ENCODE measurements at places on chromosomes 16 and 17. TPM values are rescaled to one million over a fixed set of nuclear protein-coding genes. Genes with fewer than 3 reads are reported as not detected.

The VTN gene
- 18.7 TPM for polyA plus RNA-seq

The HOXB4 gene
- polyA plus RNA-seq: 22.9 TPM

The PMFBP1 gene
- polyA plus RNA-seq: 3.5 TPM

The MLKL gene
- polyA plus RNA-seq: 3.8 TPM

- no peak for DNase-seq
These were observed 48.3 kb upstream of the GPR139 start for GRCh38 chr16:20122011-20122410.

- no peak for DNase-seq
These were observed 71.0 kb upstream of the ATF7IP2 start for GRCh38 chr16:10314811-10315210.

- DNase-seq: no peak
These were observed at the start of gene TNFSF13 for GRCh38 chr17:7558544-7559319. Gene TNFSF13, plus strand, starts transcription at chr17:7558750. Its CDS starts 290 bp downstream, at chr17:7559040.

DNA sequence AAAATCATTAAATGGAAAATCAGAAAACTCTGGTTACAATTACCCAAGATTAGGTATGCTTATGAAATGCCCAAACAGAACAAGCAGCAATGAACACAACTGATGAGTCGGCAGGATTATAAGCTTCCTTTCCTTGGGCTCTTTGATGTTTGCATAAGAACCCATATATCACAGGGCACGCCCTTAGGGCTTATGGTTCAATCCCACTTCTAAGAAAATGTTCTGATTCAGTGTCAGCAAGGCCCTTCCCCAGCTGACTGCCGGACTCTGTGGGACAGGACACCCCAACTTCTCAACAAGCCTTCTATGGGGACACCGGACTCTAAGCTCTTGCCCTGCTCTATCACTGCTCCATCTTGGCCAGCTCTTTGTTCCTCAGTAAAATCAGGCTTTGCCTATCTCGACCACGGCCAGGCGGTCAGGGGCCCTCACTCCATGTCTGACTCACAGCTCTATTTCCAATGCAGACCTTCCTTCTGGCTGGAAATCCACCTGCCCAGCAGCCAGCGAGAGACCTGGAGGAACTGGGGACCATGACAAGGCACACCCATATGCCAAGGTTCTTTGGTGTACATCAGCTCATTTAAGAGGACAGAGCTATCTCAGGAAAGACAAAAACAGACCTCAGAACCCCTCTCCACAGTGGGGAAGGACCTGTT lies 26.8 kb downstream of the LITAFD start:
- no peak for DNase-seq

DNA sequence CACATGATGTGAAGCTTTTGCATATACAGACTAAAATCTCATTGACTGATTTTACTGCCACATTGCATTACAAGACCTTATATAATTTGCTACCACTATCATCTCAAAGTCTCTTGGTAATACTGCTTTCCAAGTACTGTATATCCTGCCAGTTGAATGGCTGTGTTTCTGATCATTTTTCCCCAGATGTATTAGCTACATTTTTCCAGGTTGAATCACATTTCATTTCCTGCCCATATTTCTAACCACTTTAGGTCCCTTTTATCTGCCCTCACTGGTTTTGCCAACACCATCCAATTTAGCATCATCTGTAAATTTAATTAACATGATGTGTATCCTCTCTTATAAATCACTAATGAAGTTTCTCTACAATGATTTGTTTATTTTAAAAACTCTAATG lies 365.7 kb upstream of the PMFBP1 start:
- no peak for DNase-seq

GRCh38 chr17:67165201-67165600 lies 79.8 kb downstream of the HELZ start:
- DNase-seq: no peak

GRCh38 chr17:39601758-39602532 lies 5.8 kb downstream of the NEUROD2 start:
- DNase-seq: no peak

DNA sequence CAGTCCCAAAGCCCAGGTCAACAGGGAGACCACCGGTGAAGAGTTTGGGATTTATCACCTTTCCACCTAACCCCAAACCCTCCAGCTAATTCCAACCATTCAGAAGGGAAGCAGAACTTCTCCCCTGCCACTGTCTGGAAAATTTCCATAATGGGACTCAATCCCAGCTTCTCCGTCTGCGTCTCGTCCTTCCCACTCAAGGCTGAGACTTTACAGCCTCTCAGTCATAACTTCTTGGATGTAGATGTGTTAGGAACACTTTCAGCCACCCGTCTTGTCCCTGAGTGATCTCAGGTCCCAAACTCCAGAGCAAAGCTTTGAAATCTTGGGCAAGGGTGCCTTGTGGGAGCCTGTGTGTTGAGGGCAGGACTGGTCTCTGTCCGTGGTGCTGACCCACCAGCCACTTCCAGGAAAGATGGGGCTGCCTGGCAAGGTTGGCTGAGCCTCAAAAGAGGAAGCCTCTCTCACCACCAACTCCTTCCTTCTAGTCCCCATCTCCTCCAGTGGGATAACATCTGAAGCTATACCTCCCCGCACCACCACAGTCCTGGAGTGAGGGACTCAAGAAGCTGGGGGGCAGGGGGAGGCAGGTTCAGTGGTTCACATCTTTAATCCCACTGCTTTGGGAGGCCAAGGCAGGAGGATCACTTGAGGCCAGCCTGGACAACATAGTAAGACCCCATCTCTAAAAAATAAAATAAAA lies 9.3 kb downstream of the GAS2L2 start:
- no peak for DNase-seq

DNA sequence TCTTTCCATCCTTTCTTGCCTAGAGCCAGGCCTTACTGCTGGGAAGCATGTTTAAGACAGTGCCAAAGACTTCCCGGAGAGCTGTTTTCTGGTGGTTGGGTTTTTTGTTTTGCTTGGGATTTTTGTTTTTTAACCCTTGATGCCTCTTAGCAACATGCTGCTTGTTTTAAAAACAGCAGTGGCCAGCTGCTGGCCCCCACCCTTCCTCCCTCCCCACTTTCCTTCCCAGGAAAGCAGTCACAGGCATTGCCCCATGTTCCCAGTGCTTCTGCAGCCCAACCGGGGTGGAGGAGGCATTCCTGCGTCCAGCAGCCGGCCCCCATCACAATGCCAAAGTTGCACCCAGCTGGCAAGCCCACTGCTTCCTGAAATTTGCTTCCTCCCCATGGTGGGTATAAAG lies 12.6 kb downstream of the TMEM132E start:
- no peak for DNase-seq
